ENCODE measurements at places on chromosomes 3 and 15.

DNA sequence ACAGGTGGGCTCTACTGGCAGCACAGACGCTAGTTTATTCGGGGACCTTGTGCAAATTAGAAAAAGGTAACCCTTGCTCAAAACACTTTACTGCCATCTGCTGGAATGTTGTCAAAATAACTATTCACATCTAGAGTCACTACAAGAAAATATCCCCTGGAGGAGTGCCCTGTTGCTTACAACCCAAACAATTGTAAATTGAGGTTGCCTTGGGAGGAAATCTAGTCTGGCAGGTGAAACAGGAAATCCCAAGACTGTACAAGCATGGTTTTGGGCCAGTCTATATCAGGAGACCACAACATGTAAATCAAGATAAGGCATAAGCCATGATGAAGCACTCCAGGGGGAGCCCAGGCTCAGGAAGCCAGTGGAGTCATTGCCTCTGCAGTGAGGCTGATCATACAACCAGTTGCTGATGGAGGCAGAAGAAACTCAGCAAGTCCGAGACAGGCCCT is 136.8 kb upstream of the ACP3 start:
- no peak for DNase-seq

GRCh38 chr3:138873471-138874278 is 38.9 kb upstream of the PIK3CB start:
- DNase-seq, result no peak

GRCh38 chr15:84647726-84648125 is 6.4 kb downstream of the WDR73 start:
- no peak for DNase-seq

DNA sequence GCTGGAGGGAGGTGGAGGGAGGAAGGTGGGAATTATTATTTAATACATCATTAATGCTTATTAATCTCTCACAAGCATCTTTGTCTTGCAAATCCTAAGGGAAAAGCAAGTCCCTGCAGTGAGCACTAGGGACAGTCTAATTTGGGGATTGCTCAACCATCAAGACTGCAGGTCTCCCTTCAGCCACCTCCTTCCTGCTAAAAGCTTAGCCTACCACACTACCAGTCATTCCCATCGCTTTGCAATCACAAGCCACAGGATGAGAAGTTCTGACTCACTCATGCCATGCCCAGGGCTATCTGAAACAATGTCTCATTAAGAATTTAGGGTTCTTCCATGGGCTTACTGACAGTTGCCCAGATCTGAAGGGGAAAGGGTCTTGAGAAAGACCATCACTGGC is 51.0 kb upstream of the EIF1B start:
- DNase-seq, result no peak

DNA sequence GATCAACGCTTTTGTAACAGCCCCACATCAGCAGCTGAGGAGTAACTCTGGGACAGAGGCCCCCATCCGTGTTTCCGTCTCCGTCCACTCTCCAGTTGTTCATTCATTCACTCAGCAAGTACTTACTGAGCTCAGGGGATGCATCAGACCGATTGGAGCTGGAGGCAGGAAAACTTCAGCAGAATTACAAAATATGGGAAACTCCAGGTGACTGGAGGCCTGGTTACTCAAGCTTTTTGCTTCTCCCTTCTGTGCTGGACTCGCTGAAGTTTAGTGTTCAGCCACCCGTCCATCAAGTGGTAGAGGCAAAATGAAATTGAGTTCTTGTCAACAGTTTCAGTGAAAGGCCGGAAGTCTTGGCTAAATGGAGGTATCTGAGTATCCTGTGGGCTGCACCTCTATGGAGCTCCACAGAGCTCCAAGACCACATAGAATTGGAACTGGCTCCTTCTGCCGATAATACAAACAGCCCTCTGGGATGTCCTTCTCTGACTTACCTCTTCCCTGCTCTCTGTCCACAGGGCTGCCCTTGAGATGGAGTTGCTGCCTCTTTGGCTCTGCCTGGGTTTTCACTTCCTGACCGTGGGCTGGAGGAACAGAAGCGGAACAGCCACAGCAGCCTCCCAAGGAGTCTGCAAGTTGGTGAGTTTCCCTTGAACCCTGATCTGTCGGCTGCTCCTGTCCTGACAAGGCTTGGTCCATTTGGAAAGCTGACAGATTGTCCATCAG is 14.7 kb downstream of the NRROS start:
- no peak for DNase-seq

- no peak for DNase-seq
Observed at GRCh38 chr15:85763673-85764633, 30.8 kb downstream of the KLHL25 start.

DNA sequence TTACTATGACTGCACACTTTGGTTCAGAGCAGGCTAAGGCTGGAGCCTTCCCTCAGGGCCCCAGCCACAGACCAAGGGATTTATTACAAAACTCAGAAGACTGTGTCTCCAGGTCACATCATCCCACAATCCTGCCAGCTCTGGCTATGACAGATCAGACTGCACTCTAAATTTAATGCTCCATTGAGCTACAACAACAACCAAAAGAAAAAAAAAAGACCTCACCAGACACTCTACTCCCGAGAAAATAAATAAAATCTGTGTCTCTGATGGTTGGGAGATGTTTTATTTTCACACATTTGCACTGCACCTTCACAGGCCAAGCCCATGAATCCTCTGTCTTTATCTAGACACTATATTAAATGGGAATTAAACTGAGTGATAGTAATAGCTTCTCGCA is 50.8 kb upstream of the CTNNB1 start:
- DNase-seq, result no peak

GRCh38 chr15:39172380-39173281 is 408.2 kb upstream of the THBS1 start:
- no peak for DNase-seq

DNA sequence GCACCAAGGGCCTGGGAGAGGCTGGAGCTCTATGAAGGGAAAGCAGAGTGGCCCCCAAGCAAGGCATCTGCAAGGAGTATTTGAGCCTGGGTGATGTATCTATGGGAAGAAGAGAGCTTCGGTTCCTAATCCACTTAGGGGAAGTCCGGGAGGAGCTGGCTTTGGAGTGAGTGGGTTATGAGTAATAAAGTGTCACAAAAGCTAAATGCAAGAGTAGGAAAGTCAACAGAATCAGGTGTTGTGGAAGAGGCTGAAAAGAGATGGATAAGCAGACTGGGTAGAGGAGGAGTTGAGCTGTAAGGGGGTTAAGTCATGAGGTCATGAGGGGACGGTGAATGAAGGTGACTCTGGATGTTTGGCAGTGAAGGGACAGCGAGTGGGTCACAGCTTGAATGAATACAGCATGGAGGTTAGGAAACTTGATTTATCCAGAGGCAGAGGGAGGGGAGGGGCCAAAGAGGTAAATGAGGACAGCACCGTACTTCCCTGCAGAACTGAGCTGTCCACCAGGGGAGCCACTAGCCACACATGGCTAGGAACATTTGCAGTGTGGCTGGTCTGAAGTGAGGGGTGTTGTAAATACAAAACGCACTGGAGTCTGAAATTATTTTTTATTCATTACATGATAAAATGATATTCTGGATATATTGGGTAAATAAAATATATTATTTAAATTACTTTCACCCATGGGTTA is 83.3 kb downstream of the ADCY5 start:
- no peak for DNase-seq

GRCh38 chr3:195208183-195208582 is 62.8 kb downstream of the XXYLT1 start:
- peak; percentile 6 for DNase-seq

DNA sequence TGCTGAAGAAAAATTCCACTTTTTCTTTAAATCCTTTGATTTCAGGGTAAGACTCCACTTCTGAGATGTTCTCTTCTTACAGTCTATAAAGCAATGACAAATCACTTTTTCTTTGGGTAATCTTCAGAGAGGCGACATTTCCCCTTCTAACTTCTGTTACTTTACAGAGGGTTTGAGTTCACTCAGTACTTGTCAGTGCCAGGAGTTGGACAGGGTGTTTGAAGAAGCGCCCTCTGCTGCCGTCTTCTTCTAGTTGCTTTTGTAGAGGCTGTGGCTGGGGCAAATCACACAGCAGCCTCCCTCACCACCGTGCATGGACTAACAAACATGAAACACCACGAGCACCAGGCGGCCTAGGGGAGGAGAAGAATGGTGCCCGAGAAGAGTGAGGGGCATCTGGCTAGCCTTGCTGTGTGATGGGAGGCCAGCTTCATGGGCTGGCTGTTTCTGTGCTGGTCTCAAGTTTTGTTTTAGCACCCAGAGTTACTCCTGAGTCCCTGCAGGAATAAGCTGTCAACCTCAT is at the start of gene CD80:
TSS of gene CD80 (minus strand) at position 174 of the 523 bp plus-strand sequence. CDS start 1,886 bp downstream, outside the sequence.
- peak; percentile 26 for DNase-seq

GRCh38 chr3:11350374-11350773 is 78.2 kb downstream of the ATG7 start:
- no peak for DNase-seq

GRCh38 chr3:185727873-185728272 is 97.0 kb downstream of the IGF2BP2 start:
- no peak for DNase-seq

GRCh38 chr3:82085851-82086475 is 324.5 kb upstream of the GBE1 start:
- DNase-seq, result no peak

DNA sequence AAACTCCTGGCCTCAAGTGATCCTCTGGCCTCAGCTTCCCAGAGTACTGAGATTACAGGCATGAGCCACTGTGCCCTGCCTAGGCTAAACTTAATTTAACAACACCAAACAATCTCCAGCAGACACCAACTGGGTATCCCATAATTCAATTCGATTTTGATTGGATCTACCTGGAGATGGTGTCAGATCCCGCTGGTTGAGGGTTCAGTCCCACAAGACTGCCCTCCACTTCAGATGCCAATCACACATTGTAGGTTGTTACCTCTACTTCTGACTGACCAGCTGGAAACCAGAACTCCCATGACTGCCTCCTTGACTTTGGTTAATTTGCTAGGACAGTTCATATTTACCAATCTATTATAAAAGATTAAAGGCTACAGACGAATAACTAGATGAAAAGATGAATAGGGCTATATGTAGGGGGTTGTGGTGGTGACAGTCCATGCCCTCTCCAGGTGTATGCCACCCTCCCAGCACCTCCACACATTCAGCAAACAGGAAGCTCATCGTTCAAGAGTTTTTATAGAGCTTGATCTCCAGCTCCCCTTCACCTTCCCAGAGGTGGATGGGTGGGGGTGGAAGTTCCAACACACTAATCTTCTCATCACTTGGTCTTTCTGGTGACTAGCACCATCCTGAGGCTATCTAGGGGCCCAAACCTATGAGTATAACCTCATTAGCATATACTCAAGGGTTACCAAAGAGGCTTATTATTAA is 9.3 kb downstream of the B2M start:
- DNase-seq, result no peak

DNA sequence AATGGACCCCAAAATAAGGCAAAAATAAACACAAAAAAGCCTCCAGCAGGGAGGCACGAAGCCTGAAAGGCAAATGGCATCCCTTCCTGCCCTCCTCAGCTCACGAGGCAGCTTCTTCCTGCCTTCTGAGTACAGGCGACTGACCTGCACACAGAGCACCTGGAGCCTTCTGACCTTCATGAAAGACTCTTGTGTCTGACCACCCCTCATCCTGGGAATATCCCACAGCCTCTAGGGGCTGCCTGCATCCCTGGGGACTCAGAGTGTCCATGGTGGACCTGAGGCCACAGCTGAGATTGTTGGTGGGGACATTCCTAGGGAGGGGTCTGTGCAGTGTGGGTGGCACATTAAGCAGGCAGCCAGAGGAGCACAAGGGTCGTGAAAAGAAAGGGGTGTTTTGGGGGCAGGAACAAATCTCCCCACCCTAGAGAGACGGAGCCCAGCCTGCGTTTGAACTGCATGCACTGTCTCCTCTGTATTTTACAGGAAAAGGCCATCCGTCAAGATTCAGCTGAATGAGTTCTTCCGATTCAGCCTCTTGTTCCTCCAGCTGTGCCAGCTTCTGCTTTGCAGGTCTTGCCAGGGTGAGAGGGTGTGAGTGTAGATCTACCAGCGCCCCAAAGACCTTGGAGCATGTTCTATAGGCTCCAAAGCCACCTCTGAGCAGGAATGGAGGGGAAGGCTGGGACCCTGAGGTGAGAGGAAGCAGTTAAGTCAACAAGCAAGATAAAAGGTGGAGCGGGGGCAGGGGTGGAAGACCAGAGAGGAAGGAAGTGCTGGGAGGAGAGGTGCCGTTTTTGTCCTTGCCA is 80.4 kb upstream of the MEF2A start:
- DNase-seq, result no peak

- no peak for DNase-seq
Observed at GRCh38 chr3:48518638-48519276, 14.8 kb upstream of the SHISA5 start.
